ENCODE measurements at places on chromosomes 1 and 21.

GRCh38 chr1:207004931-207005830 lies 27.4 kb downstream of the C1orf116 start:
- DNase-seq, result no peak

GRCh38 chr1:21966247-21967000 lies 10.4 kb upstream of the CELA3B start:
- no peak for DNase-seq

DNA sequence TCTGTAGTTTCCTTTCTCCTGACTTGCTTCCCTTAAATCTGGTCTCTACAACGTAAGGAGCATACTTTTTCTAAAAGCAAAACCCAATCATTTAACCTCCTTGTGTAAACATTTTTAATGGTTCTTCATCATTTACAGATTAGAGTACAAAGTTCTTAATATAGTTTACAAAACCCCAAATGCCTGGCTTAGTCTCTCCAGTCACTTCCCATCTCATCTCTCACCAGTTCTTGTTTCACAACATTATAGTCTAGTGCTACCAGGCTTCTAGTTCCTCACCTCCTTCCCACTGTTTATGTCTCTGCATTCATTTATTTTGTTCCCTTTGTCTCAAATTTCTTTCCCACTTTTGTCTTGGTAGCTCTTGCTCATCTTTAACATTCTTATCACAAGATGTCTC lies 168.4 kb downstream of the FASLG start:
- no peak for DNase-seq

DNA sequence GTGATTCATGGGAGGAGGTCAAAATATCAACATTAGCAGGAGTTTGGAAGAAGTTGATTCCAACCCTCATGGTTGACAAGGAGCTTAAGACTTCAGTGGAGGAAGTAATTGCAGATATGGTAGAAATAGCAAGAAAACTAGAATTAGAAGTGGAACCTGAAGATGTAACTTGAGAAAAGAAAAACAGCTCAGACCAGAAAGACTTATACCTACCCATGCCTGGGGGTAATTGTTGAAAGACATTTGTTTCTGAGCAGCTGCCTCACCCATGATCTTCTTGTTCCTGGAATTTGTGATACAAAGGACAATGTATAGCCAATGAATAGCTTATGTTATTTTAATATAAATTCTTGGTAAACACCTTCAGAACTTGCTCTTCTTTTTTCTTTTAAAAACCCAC lies 128.6 kb downstream of the LRIG2 start:
- no peak for DNase-seq

DNA sequence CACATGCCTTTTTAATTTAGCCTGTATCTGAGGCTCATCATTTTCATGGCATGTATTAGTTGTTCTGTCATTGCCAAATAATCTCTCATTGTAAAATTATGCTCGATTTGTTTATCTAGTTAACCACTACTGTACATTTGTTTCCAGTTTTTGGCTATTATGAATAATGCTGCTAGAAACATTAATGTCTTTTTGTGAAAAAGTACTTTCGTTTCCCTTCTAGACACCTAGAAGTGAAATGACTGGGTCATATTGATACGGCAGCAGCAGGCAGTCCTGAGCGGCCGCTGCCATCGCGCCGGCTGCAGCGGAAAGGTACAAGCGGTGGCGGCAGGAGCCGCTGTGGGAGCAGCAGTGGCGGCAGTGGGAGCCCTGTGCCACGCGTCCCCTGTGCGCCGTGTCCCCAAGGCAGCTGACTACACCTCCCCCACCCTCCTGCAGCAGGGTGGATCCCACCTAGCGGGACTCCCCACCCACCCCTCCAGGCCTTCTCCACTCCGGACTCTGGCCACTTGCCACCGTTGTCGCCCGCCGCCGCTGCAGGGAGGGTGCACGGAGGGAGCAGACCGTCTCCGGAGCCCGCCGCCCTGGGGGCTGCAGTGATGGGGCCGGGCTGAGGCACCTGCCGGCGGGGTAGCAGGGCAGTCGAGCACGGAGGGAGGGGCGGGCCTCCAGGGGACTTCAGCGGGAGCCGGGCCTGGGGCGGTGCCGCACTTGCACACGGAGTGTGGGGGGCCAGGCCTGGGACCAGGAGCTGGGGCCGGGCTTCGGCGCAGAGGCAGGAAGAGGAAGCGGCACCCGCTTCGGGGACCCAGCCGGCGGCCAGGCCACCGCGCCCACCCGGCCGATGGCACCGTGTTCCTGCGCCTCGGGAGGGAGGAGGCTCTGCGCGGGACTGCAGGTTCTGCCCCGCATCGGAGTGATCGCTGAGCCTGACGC lies 66.8 kb upstream of the RGS7 start:
- no peak for DNase-seq

DNA sequence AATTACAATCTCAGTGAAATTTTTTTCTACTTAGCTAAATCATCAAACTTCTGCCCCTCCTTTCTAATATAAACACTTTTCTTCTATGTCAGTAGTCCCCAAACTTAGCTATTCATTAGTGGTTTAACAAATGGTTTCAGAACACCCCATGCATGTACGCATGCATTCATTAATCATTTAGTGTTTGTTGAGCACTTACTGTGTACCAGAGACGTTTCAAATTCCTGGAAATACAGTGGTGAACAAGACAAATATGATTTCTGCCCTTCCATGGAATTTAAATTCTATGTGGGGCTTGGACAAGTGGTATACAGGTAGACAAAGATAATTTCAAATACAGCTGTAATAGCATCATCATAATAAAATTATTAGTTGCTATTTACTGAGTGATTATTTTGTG lies 1.5 kb downstream of the ZBTB40 start:
- no peak for DNase-seq

DNA sequence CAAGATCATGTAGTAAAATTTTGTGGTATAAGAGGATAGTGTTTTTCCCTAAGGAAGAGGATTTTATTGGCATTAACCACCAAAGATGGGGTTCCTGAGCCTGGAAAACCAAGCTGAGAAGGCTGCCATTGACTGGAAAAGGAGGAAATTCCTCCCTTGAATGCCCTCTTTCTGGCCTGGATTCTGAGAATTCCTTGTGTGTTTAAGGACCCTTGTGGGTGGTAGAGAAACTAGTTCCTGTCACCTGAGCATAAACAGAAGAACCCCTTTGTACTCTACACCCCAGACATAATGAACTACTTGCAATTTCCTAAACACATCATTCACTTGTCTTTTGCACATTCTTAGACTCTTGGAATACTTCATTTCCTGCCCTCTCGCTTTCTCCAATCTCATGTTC lies 33.1 kb upstream of the CEP350 start:
- no peak for DNase-seq

DNA sequence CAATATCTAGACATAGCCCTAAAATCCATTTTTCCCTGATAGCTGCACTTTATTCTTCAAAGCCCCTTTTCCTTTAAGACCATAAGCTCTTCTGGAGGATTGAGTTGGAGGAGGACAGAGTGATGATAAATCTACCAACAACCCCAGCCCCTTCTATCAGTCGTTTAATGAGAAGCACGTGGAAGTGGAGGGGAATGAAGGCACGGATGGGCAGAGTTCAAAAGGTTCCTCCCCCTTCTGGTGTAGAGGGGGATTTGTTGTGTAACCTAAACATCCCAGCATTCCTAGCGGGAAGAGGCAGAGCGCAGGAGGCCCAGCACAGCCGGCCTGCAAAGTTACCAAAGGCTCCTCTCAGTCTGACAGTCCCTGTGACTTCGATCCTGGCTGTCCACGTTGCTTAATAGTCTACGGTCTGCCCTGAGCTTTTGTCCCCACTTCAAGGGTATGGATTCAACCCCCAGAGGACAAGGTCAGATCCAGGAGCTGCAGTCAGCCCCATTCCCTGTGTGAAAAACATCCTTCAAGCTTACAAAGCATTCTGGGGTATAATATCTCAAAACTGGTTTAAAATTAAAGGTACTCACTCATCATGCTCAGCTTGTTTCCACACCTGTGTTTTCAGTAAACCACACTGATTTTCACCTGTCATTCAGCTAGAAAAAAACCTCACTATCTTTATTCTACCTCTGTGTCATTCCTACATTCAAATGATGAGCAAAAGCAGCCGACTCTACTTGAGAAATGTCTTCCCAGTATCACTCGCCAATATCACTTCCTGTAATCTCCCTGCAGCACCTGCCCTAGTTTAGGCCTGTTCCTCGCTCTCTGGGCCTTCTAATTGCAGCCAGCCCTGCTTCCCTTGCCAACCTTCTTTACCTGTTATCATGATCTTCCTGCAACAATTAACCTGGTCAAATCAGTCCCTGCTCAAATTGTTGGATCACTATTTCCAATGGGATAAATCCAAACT lies 117.9 kb downstream of the PLPP3 start:
- DNase-seq, result no peak

- DNase-seq, result no peak
Measured at GRCh38 chr1:206831650-206832049, 33.8 kb upstream of the IL20 start.

DNA sequence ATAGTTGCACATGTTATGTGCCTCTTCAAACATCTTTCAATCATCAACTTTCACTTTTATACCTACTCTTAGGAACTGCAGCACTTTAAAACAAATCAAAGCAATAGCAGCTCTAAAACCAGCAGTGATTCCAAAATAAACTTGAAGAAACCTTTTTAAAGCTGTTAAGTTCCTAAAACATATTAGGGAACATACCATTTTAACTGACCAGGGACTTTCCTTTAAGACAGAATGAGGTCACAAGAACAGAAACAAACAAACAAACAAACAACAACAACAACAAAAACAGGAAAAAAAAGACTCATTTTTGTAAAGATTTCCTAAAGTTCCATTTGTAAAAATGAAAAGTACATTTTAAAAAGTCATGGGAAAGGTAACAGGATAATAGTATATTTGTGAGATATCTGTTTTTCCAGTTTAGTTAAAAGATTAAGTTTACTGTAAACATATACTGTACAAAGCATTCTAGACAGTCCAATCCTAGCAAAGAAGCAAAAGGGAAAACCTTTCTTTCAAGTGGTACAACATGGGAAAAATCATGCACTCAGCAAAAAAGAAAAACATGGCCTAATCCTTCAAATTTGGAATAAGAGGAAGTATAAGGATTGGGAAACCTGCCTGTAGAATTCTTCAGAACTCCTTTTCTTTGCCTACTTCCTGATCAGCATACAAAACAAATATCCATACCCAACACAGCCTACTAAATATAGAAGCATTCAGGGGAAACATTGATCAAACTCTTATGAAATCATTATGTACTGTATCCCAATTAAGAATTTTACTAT lies 45.5 kb downstream of the EPS15 start:
- no peak for DNase-seq

GRCh38 chr1:46528297-46528955 lies 23.0 kb downstream of the KNCN start:
- DNase-seq, result no peak

DNA sequence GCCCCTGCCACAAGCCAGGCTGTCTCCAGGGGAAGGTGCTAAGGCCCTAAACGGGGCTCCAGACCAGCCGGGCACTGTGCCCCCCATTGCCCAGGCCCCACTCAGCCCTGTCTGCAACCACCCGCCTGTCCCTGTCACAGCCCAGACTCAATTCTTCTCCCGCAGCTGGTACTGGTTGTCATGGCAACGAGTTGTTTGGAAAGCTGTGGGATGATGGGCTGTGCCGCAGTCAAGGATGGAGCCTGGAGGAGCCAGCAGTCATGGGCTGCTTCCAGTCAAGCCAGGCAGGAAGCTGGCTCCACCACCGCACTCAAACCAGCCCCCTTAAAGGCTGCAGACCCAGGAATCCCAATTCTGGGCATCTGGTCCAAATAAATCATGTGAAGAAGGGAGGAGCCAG lies 4.2 kb downstream of the SPOCD1 start:
- no peak for DNase-seq

GRCh38 chr21:39318091-39318959 lies 4.9 kb upstream of the BRWD1 start:
- DNase-seq, result no peak

GRCh38 chr1:7331926-7332535 lies 439.1 kb upstream of the VAMP3 start:
- DNase-seq, result no peak

DNA sequence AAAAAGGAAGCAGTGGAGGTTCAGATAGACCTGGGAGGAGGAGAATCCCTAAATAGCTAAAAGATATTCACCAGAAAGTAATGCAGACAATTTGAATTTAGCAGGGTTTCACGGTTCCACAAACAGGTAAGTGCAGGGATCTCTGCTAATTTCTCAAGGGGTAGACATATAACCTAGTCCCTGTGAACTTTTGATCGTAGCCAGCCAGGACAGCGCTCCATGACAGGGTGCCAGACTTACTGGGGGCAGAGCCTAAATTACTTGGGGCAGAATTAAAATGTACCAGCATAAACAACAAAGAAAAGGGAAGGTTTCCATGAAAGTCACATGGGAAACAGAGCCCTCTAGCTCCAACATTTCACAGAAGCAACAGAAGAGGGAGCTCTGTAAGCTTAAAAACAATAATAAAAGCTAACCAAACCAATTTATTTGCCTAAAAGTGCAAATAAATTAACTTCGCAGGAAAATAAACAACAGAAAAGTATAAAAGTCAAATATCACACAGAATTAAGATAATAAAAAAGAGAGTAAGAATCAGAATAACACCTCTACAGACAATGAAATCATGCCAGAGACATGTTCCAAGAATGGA lies 198.3 kb downstream of the DUSP10 start:
- no peak for DNase-seq

- no peak for DNase-seq
Measured at GRCh38 chr21:34313116-34313515, 50.7 kb upstream of the KCNE2 start.

DNA sequence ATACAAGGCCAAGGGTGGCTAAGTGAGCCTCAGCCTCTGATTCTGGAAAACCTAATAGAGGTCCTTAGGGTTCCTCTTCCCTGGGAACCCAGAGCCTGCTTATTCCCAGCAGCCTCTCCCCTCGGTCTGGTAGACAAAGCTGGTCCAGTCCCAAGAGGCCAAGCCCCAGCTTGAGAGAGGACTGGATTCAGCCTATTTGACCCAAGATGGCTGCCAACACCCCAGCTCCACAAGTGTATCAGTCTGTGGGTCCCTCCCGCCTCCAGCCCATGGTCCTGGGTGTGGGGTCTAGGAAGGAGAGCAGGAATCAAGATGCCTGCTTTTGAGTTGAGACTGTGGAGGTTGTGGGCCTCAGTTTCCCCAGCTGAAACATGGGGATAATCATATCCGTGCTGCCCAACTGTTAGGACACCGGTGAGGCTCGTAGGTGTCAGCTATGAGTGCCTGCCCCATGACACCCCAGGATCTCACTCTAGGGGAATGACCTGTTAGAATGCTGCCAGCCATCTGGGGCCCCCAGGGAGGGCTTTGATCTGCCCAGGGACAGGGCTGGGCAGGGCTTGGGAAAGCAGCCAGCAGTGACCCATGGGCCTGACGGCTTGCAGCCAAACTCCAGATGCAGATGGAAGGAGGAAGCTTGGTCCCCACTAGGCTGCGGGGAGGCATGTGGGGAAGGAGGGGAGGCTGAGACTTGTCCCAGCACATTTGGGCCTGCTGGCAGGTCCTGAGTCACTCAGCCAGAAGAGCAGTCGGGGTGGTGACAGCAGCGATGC lies 45.4 kb downstream of the NUAK2 start:
- no peak for DNase-seq

Measured in esophagus squamous epithelium (tissue), 5 donors.